ENCODE measurements at places on chromosomes 2 and 18. TPM values are rescaled to one million over a fixed set of nuclear protein-coding genes. Genes with fewer than 3 reads are reported as not detected.

Gene C18orf63
- not detected for total RNA-seq

Gene SLC11A1
- total RNA-seq, result 1.3 TPM

Gene GPBAR1
- total RNA-seq, result 1.2 TPM

Gene CRYGD
- not detected for total RNA-seq

Gene CCDC102B
- 4.9 TPM for total RNA-seq

Gene CD8B2
- total RNA-seq, result not detected

Gene POTEF
- not detected for total RNA-seq

Data from CD4-positive, alpha-beta memory T cell (primary cell).